ENCODE measurements at places on chromosomes 7 and 10. TPM values are rescaled to one million over a fixed set of nuclear protein-coding genes. Genes with fewer than 3 reads are reported as not detected.

Gene NYAP1
- 2.3 TPM for total RNA-seq

Gene CCAR1
- total RNA-seq, result 57.3 TPM

Gene PAX2
- 0.15 TPM for total RNA-seq

Gene TUBB8
- total RNA-seq, result 0.12 TPM

Gene HOXA1
- 2.5 TPM for total RNA-seq

Gene CCDC172
- not detected for total RNA-seq

Gene ZNF22
- total RNA-seq, result 6.5 TPM

Gene ALOX5
- 0.24 TPM for total RNA-seq

Gene IFRD1
- 29.8 TPM for total RNA-seq

Gene UNCX
- total RNA-seq, result not detected

Gene AOAH
- total RNA-seq, result not detected

Gene ATP6V0A4
- total RNA-seq, result 0.15 TPM

Gene IGF2BP3
- total RNA-seq, result 30.4 TPM

Gene FAM25G
- total RNA-seq, result not detected

Gene ZNF488
- total RNA-seq, result 13.3 TPM

Gene LIPJ
- not detected for total RNA-seq

Gene TCF7L2
- 23.4 TPM for total RNA-seq

Gene DAGLB
- total RNA-seq, result 27.5 TPM

Gene SLC18A2
- not detected for total RNA-seq

Gene LRRC17
- not detected for total RNA-seq

Gene RBM17
- total RNA-seq, result 116 TPM

Gene MMD2
- not detected for total RNA-seq

Gene RASSF4
- 1.6 TPM for total RNA-seq

Gene GJD4
- total RNA-seq, result 0.06 TPM

Gene MRLN
- not detected for total RNA-seq

Gene SLC26A3
- not detected for total RNA-seq

Gene CD36
- 0.07 TPM for total RNA-seq

Gene TMEM236
- 0.07 TPM for total RNA-seq

Gene PTF1A
- not detected for total RNA-seq

Gene DNMBP
- total RNA-seq, result 34.2 TPM

Gene WEE2
- 0.03 TPM for total RNA-seq

Gene CUZD1
- total RNA-seq, result 1.5 TPM

Gene RBAK
- 5.6 TPM for total RNA-seq

Gene PPP1R9A
- 3.1 TPM for total RNA-seq

Gene TRIM73
- total RNA-seq, result 2.2 TPM

Gene ZNF775
- 7.6 TPM for total RNA-seq

Gene KLF14
- total RNA-seq, result 0.03 TPM

Gene ZNF727
- not detected for total RNA-seq

Gene KDM7A
- 3.1 TPM for total RNA-seq

Gene SAP25
- total RNA-seq, result 1.3 TPM

Gene NXPH1
- not detected for total RNA-seq

Gene SLC26A5
- total RNA-seq, result not detected

Gene CFAP43
- 0.17 TPM for total RNA-seq

Gene MOGAT3
- not detected for total RNA-seq

Gene NAT16
- total RNA-seq, result 0.10 TPM

Gene PRKG1
- 0.01 TPM for total RNA-seq
